MG63 (cell line): ENCODE measurements at places on chromosomes 16 and 17. TPM values are rescaled to one million over a fixed set of nuclear protein-coding genes. Genes with fewer than 3 reads are reported as not detected.

TBX6 gene
- 0.30 TPM in 1 of 2 replicates, not detected in the other for total RNA-seq

- DNase-seq = no peak
Measured at GRCh38 chr16:84659656-84660300, 11.5 kb downstream of the KLHL36 start.

- DNase-seq = no peak
Measured at GRCh38 chr16:3780570-3780969, 63.2 kb upstream of the TRAP1 start.

DNA sequence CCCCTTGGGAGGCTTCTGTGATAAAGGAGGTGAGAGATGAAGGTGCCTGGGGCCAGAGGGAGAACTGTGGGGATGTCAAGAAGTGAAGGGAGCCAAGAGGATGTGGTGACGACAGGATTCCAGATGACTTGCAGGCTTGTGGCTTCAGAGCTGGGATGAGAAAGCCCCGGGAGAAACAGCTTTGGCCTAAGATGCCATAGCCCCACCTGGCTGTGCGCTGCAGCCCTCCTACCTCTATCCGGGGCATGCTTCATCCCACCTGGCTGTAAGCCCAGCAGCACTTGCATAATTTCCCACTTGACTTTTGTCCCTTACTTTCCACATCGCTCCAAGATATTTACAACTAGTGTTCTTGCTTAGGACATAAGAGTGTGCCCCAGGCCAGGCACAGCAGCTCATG lies 29.3 kb downstream of the GINS3 start:
- DNase-seq = peak; percentile 64

CDR2 gene
- total RNA-seq = 41.9 and 63.4 TPM in 2 replicates

CRYBA1 gene
- 0.69 TPM in 1 of 2 replicates, not detected in the other for total RNA-seq

NUPR1 gene
- total RNA-seq = 38.1 and 78.4 TPM in 2 replicates

GRCh38 chr17:76011951-76012350 lies 11.3 kb downstream of the CDK3 start:
- DNase-seq = no peak

TRPV3 gene
- 0.07 TPM in 1 of 2 replicates, not detected in the other for total RNA-seq

GRCh38 chr17:58694826-58695225 lies 2.4 kb downstream of the RAD51C start:
- DNase-seq = no peak

DNA sequence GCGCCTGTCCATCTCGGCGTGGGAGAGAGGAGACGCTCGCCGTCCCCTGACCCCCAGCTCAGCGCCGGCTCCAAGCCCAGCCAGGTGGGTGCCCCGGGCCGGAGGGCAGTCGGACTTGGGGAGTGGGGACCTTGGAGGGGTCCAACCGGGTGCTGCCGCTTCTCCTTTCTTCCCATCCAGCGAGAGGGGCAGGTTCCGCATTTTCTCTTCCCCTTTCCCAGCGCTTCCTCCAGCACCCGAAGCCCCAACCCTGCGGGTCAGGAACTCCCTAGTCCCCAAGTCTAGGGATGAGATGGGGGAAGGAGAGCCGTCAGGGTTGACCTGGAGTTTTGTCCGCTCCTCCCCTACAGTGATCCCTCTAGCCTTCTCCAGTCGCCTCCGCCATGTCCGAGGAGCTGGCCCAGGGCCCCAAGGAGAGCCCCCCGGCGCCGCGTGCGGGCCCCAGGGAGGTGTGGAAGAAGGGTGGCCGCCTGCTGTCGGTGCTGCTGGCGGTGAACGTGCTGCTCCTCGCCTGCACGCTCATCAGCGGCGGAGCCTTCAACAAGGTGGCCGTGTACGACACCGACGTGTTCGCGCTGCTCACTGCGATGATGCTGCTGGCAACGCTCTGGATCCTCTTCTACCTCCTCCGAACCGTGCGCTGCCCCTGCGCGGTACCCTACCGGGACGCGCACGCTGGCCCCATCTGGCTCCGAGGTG lies at the start of gene OTOP2:
Gene OTOP2, plus strand, starts transcription at position 24 of the 699 bp plus-strand sequence. Its CDS starts 360 bp downstream, at position 384.
- DNase-seq = no peak

DNA sequence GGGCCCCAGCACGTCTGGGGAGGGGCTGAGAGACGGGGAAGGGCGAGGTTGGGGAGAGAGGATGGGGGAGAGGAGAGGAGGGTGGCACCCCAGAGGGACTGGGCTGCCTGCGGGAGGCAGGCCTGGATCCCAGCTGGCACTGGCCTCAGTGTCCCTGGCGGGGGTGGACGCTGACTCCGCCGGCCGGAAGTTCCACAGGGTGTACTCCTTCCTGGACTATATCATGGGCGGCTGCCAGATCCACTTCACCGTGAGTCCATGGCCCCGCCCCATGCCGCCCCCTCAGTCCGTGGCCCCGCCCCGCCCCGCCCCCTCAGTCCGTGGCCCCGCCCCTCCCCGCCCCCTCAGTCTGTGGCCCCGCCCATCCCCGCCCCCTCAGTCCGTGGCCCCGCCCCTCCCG lies 11.3 kb downstream of the CPNE7 start:
- DNase-seq = no peak

MPRIP gene
- 139 and 143 TPM in 2 replicates for total RNA-seq
